ENCODE measurements at places on chromosomes 1 and 21. TPM values are rescaled to one million over a fixed set of nuclear protein-coding genes. Genes with fewer than 3 reads are reported as not detected.

The CD48 gene
- total RNA-seq: 6.8 TPM

The RHOU gene
- total RNA-seq: 21.8 TPM

The OLIG2 gene
- total RNA-seq: not detected

The NCF2 gene
- total RNA-seq: 29.6 TPM

The KCNE2 gene
- total RNA-seq: 2.2 TPM

The GNAT2 gene
- not detected for total RNA-seq

The APOBEC4 gene
- not detected for total RNA-seq

The HSD3B1 gene
- total RNA-seq: not detected

The GSTM3 gene
- 104 TPM for total RNA-seq

The TAF12 gene
- 17.7 TPM for total RNA-seq

The OR2G6 gene
- not detected for total RNA-seq

The OLFM3 gene
- not detected for total RNA-seq

The FAM131C gene
- total RNA-seq: not detected

The KIF17 gene
- total RNA-seq: 2.4 TPM

The DMAP1 gene
- 35.9 TPM for total RNA-seq

The SPRR4 gene
- total RNA-seq: not detected

The CYP4A11 gene
- total RNA-seq: 0.36 TPM

The TMIGD3 gene
- 1.2 TPM for total RNA-seq

The FCRLA gene
- 0.49 TPM for total RNA-seq

The PTPN7 gene
- total RNA-seq: 2.5 TPM

The CACNA1S gene
- not detected for total RNA-seq

The TMEM81 gene
- 2.8 TPM for total RNA-seq

The OR10Z1 gene
- total RNA-seq: not detected

The KLF17 gene
- not detected for total RNA-seq

The LINGO4 gene
- not detected for total RNA-seq

The BARHL2 gene
- not detected for total RNA-seq

The ADAM30 gene
- total RNA-seq: not detected

The ERICH3 gene
- 0.45 TPM for total RNA-seq

The NPR1 gene
- total RNA-seq: 34.1 TPM

The EXTL1 gene
- total RNA-seq: 39.9 TPM

The HYI gene
- total RNA-seq: 63.6 TPM

The TDRD5 gene
- not detected for total RNA-seq

The AADACL3 gene
- total RNA-seq: not detected

The SPRR1A gene
- not detected for total RNA-seq

The MORN1 gene
- total RNA-seq: 16.4 TPM
